ENCODE measurements at places on chromosomes 6 and 20. TPM values are rescaled to one million over a fixed set of nuclear protein-coding genes. Genes with fewer than 3 reads are reported as not detected.

GRCh38 chr20:21812379-21812778 is 106.9 kb downstream of the PAX1 start:
- no peak for DNase-seq

DNA sequence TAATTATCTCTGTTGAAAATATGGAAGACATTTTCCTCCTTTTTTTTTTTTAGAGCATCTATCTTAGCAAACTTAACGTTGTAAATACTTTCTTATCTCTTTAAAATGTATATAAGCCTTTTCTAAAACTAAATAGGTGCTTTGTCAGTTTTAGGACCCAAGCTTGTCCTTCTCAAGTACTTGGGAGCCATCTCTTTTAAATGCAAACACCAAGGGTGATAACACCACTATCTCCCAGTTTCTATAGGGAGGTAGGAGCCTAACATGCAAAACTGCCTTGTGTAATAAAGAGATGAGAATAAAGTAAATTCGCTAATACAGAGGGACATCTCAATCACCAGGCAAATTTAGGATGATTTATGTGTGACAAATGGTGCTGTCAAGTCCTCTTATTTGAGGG is 157.0 kb upstream of the FAM83B start:
- no peak for DNase-seq

- no peak for DNase-seq
These were observed 31.2 kb upstream of the TCF21 start for GRCh38 chr6:133857696-133858095.

CCDC167 gene
- total RNA-seq = 52.2 TPM

DNA sequence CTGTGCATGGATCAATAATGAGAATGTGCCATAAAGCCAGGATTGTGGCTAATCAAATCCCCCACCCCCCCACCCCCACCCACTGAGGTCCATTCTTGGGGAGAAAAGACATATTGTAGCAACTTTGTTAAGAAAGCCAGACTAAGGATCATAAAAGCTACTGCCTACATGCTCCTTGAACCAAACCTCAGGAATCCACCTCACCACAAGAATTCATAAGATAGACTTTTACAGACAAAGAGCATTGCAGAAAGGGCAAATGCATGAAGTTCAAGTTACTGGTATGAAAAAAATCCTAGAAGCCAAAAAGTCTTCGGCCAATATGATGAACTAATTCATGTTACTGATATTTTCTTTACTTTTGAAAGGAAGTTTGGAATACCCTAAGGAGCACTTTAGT is 187.9 kb upstream of the ARID1B start:
- no peak for DNase-seq

KIFC1 gene
- 7.4 TPM for total RNA-seq

DNA sequence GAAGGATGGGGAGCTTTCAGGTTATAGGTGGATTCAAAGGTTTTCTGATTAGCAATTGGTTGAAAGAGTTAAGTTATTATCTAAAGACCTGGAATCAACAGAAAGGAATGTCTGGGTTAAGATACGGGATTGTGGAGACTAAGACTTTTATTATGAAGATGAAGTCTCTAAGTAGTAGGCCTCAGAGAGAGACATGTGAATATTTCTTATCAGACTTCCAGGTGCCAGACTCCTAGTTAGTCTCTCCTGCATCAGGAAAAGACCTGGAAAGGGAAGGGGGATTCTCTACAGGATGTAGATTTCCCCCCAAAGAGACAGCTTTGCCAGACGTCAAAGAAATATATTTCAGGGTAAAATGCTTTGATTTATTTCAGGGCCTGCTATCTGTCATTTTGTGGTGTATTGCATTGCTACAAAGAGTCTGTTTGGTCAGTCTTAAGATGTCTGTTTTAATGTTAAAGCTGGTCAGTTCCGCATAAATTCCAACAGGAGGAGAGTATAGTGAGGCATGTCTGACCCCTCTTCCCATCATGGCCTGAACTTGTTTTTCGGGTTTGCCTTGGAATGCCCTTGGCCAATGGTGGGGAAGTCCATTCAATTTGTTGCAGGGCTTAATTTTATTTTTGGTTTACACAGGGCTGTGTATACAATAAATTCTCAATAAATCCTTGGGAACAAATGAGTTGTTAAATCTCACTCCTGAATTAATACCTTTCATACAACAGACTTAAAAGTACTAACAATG is 103.4 kb upstream of the RALGAPA2 start:
- no peak for DNase-seq

RAET1L gene
- total RNA-seq = not detected

- DNase-seq = no peak
These were observed 286.2 kb upstream of the RNF217 start for GRCh38 chr6:124676033-124676432.

GRCh38 chr6:146876271-146877151 is 277.7 kb downstream of the ADGB start:
- DNase-seq = no peak

TMC2 gene
- total RNA-seq = not detected

DNA sequence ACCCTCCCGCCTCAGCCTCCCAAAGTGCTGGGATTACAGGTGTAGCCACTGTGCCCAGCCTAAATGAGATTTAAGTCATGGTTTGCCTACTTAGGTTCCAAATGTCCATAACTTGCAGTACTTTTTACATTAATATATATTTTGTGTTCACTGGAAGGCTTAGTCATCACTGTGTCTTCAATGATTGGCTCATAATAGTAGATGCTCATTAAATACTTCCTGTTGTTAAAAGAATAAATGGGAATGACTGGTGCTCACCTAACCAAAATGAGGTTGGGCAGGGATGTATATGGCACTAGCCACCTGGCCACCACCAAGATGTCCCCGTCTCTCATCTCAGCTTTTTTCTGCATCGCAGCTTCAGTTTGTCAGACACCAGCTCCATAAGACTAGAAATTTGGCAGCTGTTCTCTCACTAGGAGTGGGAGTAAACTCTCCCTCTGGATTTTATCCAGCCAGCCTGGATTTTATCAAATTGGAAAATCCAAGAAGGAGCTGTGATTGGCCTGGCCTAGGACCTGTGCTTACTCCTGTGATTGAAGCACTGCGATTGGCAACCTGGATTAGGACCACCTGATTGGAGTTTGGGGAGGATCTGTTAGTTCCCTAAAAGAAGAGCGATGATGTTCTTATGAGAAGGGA is 1.1 kb upstream of the GLO1 start:
- DNase-seq = no peak

OTOR gene
- total RNA-seq = not detected

ATP6V1G2 gene
- 0.84 TPM for total RNA-seq

GLP1R gene
- total RNA-seq = 0.08 TPM

MEA1 gene
- total RNA-seq = 95.7 TPM

GINS1 gene
- total RNA-seq = 15.3 TPM

TGM3 gene
- total RNA-seq = not detected

- peak; percentile 55 for DNase-seq
These were observed at the start of gene SYCP2 for GRCh38 chr20:59933296-59933848. Gene SYCP2, minus strand, starts transcription at chr20:59933637. Its CDS starts 11,224 bp downstream, at chr20:59922413.

IYD gene
- not detected for total RNA-seq

GRCh38 chr6:159525445-159526025 is 167.5 kb downstream of the SOD2 start:
- no peak for DNase-seq

DNA sequence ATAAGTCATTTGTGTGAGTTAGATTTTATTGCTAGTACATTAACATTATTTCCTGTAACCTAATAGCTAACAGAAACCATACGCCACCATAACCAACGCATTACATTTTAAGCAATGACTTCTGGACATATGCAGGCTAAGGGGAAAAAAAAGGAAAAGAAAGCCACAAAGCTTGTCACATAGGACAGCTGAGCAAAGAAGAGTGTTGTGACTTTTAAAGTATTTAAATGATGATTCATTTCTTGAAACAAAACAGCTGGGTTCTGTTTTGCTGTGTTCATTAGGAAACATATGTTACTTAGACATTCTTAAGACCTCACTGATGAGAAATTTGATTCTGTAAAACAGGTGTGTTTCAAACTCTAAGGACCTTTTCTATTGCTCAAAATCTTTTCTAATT is 171.4 kb downstream of the COL9A1 start:
- no peak for DNase-seq

GHRH gene
- total RNA-seq = not detected
